ENCODE measurements at places on chromosomes 13 and 19. TPM values are rescaled to one million over a fixed set of nuclear protein-coding genes. Genes with fewer than 3 reads are reported as not detected.

DNA sequence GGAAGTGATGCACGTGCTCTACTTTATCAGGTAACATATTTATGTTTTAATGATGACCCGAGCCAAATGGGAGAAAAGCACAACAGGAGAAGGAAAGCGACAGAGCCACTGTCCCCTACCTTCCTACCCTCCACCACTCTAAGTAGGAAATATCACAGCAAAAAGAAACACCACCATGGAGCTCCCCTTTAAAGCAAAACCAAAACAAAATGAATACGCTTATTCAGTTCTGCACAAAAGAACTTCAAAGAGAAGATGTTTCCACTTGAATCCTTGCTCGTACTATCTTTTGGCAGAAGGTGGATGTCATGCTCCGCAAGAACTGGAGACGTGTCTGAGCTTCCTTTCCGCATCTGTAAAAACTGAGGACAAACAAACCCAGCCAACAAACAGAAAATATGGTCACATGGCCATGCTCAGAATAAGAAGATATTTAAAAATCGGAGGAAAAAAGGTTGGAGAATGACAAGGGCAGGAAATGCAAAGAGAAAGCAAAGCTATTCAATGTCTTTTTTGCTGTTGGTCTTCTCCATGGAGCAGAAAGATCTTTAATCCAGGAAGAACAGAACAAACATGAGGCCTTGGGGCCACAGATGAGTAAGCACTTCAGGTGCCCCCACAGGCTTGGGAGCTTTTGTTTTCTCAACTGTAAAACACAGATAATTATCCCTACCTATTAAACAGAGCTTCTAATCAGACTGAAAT lies 19.5 kb downstream of the N4BP2L1 start:
- peak overlapping the region; percentile 75 for H3K4me3 ChIP-seq
- H3K27ac ChIP-seq: peak overlapping the region; percentile 82
- no peaks in the 10 kb centered on the region for H3K27me3 ChIP-seq
- no peak for DNase-seq

DNA sequence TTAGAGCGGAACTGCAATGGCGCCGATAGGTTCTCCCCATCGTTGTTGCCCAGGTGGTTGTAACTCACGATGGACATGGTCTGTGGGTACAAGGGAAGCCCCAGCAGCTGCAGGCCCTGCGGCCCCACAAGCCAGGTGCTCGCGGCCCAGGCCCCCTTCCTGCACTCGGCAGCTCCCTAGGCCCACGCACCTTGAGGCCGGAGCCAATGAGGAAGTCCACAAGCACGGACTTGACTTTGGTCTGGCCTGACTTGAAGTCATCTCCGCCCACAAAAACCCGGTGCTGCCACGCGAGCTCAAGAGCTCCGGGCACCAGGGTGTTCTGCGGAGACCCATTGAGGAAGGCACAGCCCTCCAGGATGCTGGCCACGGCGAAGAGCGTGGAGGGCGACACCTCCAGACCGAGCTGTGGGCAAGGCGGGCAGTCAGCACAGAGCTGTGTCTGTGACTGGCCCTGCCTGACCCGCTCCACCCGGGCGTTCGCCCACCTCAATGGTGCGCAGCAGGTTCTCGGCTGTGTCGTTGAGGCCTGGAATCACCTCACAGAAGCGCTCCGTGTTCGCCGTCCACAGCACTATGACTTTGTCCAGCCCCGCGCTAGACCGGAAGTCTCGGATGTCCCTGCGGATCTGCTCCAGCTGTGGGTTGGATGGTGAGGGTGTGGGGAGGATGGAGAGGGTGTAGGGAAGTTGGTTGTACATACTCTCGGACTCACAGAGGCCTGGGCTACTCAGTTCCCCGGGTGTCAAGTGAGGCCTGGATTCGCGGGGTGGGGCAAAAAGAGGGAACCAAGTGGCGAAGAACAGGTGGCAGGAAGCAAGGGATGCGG lies 1.9 kb downstream of the ISYNA1 start:
- peaks cover 15% of the 10 kb centered on the region for H3K4me1 ChIP-seq
- peaks cover 16% of the 10 kb centered on the region for H3K36me3 ChIP-seq
- peak overlapping the region; percentile 20 for H3K27ac ChIP-seq
- no peaks in the 10 kb centered on the region for H3K27me3 ChIP-seq

GRCh38 chr13:51444922-51445321 lies 7.9 kb downstream of the INTS6 start:
- DNase-seq: no peak
- H3K4me3 ChIP-seq: no peak overlapping the region
- H3K27me3 ChIP-seq: no peaks in the 10 kb centered on the region
- peaks cover 31% of the 10 kb centered on the region for H3K36me3 ChIP-seq
- H3K27ac ChIP-seq: no peak overlapping the region
- peaks cover 11% of the 10 kb centered on the region for H3K4me1 ChIP-seq

DNA sequence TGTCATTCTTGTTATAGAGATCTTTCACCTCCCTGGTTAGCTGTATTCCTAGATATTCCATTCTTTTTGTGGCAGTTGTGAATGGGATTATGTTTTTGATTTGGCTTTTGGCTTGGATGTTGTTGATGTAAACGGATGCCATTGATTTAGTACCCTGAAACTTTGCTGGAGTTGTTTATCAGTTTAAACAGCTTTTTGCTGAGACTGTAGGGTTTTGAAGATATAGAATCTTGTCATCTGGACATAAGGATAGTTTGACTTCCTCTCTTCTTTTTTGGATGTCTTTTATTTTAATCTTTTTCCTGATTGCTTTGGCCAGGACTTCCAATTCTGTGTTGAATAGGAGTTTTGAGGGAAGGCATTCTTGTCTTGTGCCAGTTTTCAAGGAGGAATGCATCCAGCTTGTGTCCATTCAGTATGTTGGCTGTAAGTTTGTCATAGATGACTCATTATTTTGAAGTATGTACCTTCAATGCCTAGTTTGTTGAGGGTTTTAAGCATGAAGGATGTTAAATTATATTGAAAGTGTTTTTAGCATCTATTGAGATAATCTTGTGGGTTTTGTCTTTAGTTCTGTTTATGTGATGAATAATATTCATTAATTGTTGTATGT lies 16.8 kb downstream of the ZNF431 start:
- DNase-seq: peak; percentile 20
- H3K27me3 ChIP-seq: no peaks in the 10 kb centered on the region
- no peaks in the 10 kb centered on the region for H3K4me1 ChIP-seq
- H3K36me3 ChIP-seq: peaks cover 75% of the 10 kb centered on the region

DNA sequence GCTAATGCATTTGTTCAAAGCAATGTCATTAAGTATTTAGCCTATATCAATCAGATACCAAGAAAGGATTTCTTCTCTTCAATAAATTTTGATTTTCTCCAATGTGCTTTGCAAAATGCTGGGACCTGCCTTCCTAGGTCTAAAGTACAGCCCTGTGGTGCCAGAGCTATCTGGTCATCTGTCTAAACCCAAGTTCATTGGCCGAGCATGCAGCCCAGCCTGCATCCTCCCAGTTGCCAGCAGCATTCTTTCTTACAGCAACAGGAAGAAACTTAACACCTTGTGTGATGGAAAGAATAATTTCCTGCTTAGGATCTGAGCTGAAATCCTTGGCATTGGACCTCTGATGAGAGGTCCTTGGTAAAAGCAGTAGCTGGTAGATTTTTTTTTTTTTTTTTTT lies 310.0 kb downstream of the RBM26 start:
- H3K4me3 ChIP-seq: no peak overlapping the region
- no peak overlapping the region for H3K27ac ChIP-seq
- no peaks in the 10 kb centered on the region for H3K36me3 ChIP-seq
- H3K27me3 ChIP-seq: peaks cover 2% of the 10 kb centered on the region
- no peak for DNase-seq

DNA sequence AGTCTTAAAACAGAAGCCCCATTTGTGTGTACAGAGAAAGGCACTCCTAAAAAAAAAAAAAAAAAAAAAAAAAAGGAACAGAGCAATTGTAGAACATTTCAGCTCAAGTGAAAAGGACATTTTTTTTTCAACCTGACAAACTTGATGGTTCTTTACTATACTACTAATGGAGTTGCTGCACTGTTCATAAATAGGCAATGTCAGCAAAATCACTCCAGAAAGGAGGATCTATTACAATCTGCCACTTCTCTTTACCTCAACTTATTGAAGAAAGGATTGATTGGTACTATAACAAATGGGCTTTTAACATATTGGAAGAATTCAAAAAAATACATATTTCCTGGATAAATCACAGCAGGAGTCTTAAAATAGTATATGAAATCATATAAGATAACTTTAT lies 1517.7 kb downstream of the SLITRK1 start:
- no peak overlapping the region for H3K27ac ChIP-seq
- H3K4me1 ChIP-seq: no peaks in the 10 kb centered on the region
- H3K27me3 ChIP-seq: no peaks in the 10 kb centered on the region
- H3K4me3 ChIP-seq: no peak overlapping the region

DNA sequence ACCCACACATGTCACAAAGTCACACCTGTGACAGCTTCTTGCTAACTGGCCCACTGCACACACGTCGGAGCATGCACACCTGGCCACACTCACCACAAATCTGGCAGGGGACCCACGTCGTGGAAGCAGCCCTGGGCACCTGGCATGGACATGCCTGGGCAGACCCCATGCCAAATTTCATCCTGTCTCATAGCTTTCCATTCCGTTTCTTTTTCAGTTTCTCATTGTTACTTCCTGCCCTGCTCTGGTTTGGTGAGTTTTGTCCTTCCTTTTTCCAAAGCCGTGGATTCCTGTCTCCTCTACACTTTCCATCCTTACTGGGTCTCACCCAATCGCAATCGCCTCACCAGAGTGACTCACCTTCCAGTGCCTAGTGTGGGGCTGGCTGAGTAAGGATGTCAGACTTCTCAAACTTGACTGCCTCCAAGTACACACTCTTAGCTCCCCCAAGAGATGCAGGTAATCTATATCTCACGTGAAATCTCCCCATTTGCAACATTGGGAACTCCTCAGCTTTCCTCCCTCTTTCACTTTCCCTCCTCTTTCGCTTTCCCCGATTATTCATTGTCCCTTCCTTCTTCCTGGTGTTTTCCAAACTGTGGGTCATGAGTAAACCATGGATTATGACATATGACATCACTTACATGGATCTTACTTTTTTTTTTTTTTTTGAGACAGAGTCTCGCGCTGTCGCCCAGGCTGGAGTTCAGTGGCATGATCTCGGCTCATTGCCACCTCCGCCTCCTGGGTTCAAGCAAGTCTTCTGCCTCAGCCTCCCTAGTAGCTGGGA lies 1.6 kb upstream of the BBC3 start:
- H3K27ac ChIP-seq: peak overlapping the region; percentile 87
- H3K36me3 ChIP-seq: no peaks in the 10 kb centered on the region
- H3K4me1 ChIP-seq: peaks cover 17% of the 10 kb centered on the region

DNA sequence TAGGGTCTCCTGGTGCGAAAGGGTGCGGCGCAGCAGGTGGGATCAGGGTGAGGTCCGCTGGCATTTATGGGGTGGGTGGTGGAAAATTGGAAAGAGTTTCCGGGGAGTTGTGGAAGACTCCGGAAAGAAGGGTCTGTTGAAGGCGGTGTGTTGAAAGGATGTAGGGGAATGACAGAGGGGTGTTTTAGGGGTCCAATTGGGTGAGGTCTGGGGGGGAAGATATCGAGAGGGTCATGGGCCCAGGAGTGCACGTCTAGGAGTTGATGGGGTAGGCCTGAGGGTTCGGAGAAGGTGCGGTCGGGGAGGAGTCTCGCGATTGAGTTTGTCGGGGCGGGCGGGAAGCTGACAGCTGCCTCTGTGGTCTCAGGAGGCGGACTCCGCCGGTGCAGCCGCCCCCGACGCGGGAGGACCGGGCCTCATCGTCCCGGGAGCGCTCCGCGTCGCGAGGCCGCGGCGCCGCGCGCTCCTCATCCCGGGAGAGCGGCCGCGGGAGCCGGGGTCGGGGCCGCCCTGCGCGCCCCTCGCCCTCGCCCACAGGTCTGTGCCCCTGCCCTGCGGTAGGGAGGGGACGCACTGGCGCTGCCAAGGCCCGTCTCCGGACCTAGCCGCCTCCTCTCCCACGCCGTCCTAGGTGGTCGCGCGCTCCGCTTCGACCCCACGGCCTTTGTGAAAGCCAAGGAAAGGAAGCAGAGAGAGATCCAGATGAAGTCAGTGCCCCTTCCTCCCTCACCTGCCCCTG lies 7.0 kb downstream of the PGLYRP1 start:
- H3K36me3 ChIP-seq: peaks cover 6% of the 10 kb centered on the region
- H3K4me1 ChIP-seq: peaks cover 16% of the 10 kb centered on the region
- peak overlapping the region; percentile 16 for H3K27ac ChIP-seq
- H3K4me3 ChIP-seq: peak overlapping the region; percentile 94
- peaks cover 13% of the 10 kb centered on the region for H3K27me3 ChIP-seq

DNA sequence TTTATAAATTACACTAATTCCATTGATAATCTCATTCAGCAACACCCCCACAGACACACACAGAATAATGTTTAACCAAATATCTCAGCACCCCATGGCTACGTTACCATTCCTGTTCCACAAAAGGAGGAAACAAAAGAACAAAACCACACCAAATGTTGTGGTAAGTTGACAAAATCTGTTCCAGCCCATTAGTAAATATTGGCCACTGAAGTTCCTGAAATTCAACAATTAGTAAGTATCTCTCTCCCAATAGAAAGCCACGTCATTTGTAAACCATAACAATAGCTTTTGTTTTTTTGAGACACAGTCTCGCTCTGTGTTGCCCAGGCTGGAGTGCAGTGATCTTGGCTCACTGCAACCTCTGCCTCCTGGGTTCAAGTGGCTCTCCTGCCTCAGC lies 2.3 kb upstream of the FCAR start:
- no peak overlapping the region for H3K27ac ChIP-seq
- H3K27me3 ChIP-seq: peaks cover 3% of the 10 kb centered on the region

DNA sequence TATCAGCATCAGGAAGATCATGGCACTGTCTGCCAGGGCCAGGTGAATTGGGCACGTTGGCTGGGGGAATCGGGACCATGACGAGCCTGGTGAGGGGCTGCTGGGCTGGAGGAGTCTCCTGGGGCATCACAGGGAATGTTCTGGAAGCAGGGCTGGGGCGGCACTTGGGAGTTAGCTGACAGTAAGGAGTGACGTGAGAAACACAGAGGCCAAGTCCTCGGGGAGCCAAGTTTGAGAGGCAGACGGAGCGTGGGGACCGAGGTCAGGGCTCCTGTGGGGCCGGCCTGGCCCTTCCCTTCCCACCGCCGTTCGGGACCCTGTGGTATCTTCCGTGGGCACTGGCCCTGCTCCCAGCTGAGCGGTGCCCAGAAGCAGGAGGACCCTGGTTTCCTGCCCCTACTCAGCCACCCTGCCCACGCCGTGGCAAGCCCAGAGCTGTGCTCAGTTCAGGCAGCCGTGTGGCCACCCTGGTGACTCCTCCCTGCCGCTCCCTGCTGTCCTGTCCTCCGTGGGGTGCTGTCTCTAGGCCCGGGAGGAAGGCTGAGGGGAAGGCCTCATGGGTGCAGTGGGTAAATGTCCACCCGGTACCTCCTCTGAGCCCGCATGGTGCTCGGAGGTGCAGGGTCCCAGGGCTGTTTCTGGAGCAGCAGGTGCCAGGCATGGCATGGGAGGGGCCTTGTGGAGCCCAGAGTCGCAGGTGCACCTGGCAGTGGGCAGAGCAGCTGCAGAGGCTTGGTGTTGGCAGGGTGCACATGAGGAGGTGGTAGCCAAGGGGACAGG lies 25.2 kb downstream of the CRTC1 start:
- H3K36me3 ChIP-seq: no peaks in the 10 kb centered on the region
- H3K4me3 ChIP-seq: no peak overlapping the region
- H3K4me1 ChIP-seq: no peaks in the 10 kb centered on the region
- H3K27ac ChIP-seq: no peak overlapping the region

GRCh38 chr13:40681341-40682146 lies 15.1 kb upstream of the FOXO1 start:
- H3K4me1 ChIP-seq: peaks cover 13% of the 10 kb centered on the region
- no peaks in the 10 kb centered on the region for H3K36me3 ChIP-seq
- no peak for DNase-seq

GRCh38 chr19:2554856-2555255 lies 78.9 kb downstream of the GADD45B start:
- H3K36me3 ChIP-seq: no peaks in the 10 kb centered on the region
- H3K4me1 ChIP-seq: peaks cover 35% of the 10 kb centered on the region
- H3K27ac ChIP-seq: no peak overlapping the region

JOSD2 gene
- total RNA-seq: 44.0 TPM

GIPC3 gene
- 0.36 TPM for total RNA-seq

ZNF473 gene
- 13.1 TPM for total RNA-seq

ZNF709 gene
- total RNA-seq: 1.5 TPM

KLK15 gene
- total RNA-seq: not detected

S1PR4 gene
- total RNA-seq: 43.7 TPM

ZNF101 gene
- 45.5 TPM for total RNA-seq

TMEM145 gene
- total RNA-seq: 0.78 TPM

All from activated CD4-positive, alpha-beta T cell treated with anti-CD3 and anti-CD28 coated beads, Interleukin-2, amount 10 ng/mL, durations not matched to agents 24 days and 14 days (primary cell).